ENCODE measurements at places on chromosomes 2 and 18.

- DNase-seq: no peak
Observed at GRCh38 chr2:222736301-222736700, 64.8 kb downstream of the MOGAT1 start.

DNA sequence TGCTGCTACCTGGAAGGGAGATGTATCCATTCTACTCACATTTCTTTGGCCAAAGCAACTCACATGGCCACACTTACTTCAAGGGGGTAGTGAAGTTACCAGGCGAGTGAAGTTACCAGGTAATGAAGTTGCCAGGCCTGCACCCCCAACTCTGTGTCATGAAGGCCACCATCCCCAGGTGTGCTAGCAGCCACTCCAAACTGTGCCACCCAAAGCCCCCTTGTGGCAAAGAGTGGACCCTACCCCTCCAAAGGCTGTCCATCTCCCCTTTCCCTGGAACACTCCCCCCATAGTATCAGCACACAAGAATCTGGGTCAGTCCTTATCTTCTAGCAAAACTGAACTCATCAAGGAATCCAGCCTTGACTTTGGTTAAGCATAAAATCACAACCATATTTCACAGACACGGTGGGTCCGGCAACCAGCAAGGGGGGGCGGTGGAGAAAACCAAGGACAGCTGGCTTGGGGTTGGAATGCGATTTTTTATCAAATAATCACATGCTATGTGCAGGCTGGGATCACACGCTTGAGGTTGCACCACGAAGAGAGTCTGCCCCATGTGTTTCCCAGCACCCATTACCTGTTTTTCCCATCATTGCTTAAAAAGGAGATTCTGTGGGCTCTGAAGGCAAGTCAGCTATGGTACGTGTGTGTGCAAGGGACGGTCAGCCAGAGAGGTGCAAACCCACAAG is 60.9 kb downstream of the ZFP36L2 start:
- no peak for DNase-seq

DNA sequence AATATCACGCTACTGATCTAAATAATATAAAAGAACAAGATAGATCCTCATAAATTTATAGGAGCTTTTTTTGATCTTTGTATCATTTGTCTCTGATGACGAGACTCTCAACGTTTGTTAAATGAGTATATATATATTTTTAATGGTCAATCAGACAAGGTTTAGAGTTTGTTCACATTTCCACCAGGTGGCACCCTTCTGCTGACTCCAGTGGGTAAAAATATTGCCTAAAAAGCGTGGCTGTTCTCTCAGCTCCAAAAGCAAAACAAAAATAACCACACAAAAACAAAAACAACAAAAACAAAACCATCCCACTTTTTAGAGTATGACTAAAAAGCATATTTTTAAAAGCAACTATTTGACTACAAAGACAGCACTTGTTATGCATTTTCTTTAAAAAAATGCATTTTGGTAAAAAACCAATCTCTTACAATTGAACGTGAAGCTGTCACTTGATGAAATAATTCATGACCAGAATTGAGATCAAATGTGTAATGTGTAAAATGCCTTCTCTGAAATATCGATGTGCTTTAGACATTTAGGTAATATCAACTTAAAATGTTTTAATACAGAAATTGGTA is 723.2 kb downstream of the DPP10 start:
- DNase-seq: no peak

- DNase-seq: no peak
Observed at GRCh38 chr18:48942086-48942485, 8.7 kb downstream of the SMAD7 start.

DNA sequence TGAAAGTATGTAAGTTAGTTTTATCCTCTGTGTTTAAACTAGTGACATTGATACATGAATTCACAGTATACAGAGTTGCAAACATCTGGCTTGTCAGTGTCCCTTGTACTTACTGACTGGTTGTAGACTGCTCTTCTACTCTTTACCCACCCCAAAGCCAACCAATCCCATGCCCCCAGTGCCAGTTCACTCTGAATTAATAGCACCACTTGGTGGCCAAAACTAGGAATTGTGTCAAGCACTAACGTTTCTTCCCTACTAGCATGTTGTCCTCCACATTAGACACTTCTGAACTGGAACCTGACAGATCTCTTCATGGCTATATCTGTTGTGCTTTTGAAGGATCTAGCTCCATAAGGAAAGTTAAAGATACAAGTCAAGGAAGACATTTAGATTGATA is 27.2 kb upstream of the OTX1 start:
- no peak for DNase-seq

Data from stimulated activated CD8-positive, alpha-beta memory T cell treated with anti-CD3 and anti-CD28 coated beads, Interleukin-4, amount 100 ng/mL, for 1 hour (primary cell).